Activated T-helper 1 cell treated with Interleukin-2 at 50 U/mL for 16 hours (primary cell): ENCODE measurements at places on chromosomes 3 and 15.

GRCh38 chr3:13579063-13579462 is 30.1 kb downstream of the FBLN2 start:
- DNase-seq: no peak

DNA sequence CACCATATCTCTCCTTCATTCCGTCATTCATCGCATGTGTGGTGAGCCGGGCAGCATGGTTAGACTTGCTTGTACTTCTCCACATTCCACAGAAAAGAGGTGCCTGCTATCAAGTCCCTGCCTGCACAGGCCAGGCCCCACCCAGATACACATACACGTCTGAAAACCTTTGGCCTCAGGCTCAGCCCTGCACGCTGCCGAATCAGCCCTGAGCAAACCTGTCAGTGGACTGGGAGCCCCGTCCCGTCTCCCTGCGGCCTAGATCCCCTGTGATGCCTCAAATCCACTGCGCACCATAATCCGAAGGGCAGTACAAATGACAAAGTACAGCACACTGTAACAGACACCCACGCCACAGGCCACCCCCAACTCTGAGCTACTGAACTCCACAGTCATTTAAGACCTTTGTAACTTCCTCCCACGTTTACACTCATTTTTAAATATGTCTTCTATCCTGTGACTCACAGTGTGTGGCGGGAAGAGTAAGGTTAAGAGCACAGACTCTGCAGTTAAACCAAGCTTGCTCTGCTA is 67.1 kb downstream of the MB21D2 start:
- no peak for DNase-seq

DNA sequence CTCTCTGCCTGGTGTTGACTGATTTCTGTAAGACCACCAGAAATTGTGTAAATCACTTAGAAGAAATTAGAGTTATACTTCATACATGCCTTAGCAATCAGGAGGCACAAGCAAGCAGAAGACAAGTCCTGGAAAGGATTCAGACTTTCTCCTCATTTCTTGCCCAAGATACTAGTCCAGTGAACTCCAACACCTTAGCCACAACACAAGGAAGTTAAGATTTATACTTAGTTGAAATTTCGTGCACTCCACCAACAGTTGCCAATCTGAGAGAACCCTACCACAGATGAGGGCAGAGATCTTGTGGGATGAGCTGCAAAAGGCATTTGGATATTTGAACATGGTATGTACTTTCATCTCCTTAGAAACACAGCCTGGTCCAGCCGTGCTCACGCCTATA is 2.3 kb downstream of the P3H2 start:
- no peak for DNase-seq

- DNase-seq: no peak
These were observed 45.1 kb downstream of the SGO1 start for GRCh38 chr3:20140881-20141280.

- DNase-seq: no peak
These were observed 34.1 kb downstream of the AKAP13 start for GRCh38 chr15:85414495-85414894.

GRCh38 chr3:16808393-16809107 is 76.2 kb upstream of the PLCL2 start:
- no peak for DNase-seq

- no peak for DNase-seq
These were observed 26.7 kb upstream of the JMJD7 start for GRCh38 chr15:41801185-41801584.

DNA sequence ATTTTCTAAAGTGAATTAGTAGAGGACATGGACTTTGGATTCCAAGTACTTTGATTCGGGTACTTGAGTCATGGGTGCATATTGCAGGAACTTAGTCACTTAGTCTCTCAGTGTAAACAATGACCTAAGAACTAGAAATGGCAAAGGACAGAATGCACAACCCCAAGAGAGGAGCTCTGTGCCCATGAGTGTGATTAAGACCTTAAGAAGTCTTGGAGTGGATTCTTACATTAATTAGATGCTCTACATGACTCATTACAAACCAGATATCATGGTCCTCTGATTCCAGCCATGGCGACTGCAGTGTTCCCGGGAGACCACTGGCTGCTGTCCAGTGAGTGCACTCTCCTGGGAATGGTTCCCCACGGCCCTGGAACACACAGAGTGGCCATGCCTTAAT is 251.5 kb downstream of the GABRG3 start:
- DNase-seq: no peak

DNA sequence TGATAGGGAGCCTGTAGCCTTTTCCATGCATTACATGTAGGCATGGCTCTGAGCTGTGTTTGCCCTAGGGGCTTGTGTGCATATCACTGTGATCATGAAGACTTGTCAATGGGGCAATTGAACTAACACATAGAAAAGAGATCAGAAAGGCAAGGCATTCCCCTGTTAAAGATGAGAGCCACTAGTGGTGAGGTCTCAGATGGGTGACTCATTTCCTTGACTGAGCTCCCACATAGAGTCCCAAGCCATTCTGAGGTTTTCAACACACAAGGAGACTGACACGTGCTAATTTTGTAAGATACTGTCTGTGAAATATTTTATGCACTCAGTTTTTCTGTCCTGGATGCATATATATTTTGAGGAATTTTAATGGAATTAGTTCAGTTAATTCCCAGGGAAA is 53.8 kb downstream of the SAMMSON start:
- DNase-seq: no peak

DNA sequence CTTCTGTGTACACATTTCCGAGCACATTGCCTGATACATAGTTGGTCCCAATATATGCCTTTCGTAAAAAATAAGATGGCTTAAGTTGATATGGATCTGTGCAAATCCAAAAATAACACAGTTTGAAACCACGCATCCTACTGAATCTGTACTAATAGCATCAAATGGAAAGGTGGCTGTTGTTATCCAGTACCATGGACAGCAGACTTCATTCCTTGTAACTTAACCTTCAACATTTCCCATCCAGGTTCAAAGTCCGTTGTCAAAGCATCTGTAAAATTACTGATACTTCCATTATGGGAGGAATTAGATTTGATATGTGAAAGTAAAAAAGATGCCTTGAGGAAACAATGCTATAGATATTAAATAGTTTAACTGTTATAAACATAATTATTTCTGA is 65.5 kb upstream of the C3orf49 start:
- no peak for DNase-seq
